ENCODE measurements at places on chromosomes 3 and 15.
A peak's percentile ranks its signal among the peaks of the same experiment; 100 is the strongest.

- peak; percentile 94 for DNase-seq
Measured at GRCh38 chr3:159804726-159805410, 183.8 kb upstream of the IL12A start.

DNA sequence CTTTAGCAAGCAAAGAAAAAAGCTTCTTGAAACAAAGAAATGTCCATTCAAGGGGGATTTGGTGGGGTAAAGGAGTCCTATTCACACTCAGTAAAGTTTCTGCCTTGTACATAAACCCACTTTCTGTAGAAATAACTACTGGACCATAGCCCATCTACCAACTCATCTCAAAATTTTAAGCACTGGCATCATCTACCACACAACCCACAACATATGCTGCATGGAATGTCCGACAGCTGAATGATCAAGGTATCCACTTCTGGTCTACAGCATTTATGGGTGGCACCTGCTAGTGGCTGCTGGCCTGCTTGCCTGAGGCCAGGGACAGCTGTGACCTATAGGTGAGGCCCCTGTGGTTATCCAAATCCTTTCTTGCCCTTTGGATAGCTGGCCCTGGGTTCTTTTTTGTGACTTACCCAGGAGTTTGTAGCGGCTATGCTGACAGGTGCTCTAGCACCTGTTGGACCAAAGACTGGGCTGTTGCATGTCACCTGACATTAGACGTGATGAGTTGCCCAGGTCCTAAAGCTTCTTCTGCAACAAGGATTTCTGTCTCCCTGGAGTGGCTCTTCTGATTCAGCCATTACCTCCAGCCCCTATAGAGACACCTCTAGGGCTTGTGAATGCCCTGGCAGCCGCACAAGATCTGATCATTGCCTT is 19.2 kb upstream of the MEF2A start:
- no peak for DNase-seq

DNA sequence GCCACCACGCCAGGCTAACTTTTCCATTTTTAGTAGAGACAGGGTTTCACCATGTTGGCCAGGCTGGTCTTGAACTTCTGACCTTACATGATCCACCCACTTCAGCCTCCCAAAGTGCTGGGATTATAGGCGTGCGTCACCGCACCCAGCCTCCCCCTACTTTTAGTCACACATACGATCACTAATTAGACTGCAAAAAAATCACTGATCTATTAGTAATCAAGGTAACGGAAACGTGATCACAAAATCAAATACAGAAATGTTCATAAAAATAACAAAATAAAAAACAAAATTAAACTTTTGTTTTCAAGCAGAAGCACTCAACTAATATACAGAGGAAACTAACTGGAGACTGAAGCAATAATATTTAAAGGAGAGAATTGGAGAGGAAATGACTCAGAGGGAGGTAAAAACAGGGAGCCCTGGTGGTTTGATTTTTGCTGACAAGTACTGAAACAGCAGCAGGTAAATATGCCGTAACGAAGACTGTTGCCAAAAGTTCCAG is 4.6 kb downstream of the WDR53 start:
- DNase-seq: no peak

- DNase-seq: peak; percentile 16
Measured at GRCh38 chr3:52429779-52430415, 15.0 kb downstream of the SEMA3G start.

DNA sequence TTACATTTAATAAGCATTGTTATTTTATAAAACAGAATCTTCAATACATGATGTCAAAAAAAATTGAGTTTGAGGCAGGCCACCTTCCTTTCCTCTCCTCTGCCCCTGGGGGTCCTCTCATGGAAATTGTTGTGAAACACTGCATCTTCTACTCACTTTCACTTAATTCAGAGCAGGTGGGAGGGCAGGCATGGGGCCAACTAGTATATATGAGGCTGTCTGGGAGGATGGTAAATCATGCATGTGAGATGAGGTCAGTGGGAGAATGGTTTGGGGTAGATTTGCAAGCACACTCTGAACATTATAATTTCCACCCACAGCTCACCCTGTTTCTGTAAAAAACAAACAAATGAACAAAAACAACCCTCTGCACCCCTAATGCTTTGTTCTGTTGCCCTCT is 10.4 kb upstream of the CCDC14 start:
- DNase-seq: no peak

DNA sequence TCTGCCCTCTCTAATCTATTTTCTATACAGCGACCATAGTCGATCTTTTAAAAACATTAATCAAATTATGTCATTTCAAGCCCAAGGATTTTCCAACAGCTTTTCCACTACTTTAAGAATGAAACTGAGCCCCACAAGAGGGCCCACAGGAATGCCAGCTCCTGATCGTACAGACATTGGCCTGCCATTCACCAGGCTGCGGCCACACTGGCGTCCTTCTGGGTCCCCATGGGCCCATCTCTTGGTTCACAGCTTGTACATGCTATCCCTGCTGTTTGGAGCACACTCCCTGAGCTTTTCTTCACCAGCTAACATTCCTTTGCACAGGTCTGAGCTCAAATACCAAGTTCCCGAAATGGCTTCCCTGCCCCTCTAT is 149.6 kb downstream of the MYLK start:
- DNase-seq: no peak

DNA sequence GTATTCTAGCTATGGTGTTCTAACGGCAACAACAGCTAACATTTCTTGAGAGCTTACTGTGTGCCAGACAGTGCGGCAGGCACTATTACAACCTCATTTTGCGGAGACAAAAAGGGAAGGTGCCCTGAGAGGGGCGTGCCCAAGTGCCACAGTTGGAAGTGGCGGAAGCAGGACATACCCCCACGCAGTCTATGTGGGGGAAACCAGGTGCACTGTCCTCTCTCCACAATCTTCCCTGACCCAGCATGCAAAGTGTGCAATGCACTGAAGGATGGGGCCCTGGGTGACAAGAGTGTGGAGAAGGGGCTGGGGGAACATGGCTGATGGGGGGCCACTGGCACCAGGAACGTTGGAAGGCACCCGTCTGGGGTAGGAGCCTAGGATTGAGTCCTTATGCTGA is 8.6 kb downstream of the ANP32A start:
- DNase-seq: no peak

GRCh38 chr3:134699141-134699711 is 48.4 kb upstream of the KY start:
- DNase-seq: no peak

DNA sequence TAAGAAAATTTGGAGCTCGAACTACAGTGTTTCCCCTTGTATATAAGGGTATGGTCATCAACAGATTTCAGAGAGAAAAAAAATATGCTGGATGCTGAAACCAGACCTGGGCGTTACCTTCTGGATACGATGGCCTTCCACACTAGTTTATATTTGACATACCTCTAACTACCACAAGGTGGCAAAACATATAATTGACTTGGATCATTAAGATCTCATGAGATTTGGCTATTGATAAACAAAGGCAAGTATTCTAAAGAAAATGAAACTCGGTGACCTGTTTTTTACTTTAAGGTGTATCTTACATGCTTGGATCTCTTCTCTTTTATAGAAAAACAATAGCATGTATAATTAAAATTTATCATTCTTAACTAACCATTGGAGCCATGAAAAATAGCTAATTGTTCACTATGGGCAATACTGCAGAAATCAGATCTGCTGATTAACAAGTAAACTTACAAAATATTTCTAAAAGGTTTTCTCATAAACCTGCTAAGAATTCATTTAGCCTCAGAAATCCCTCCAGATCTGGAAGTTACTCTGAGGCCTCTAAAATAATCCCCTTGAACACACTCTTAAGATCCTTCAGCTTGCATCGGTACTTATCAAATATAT is 300.6 kb upstream of the KCNH8 start:
- DNase-seq: peak; percentile 46

All from mesendoderm (in vitro differentiated cells).